Activated CD8-positive, alpha-beta T cell treated with anti-CD3 and anti-CD28 coated beads, Interleukin-2, amount 10 ng/mL, durations not matched to agents 7 days and 5 days (primary cell): ENCODE measurements at places on chromosomes 3 and 15. TPM values are rescaled to one million over a fixed set of nuclear protein-coding genes. Genes with fewer than 3 reads are reported as not detected.

GRCh38 chr3:87260270-87260669 lies 16.1 kb downstream of the POU1F1 start:
- peaks cover 10% of the 10 kb centered on the region for H3K4me1 ChIP-seq
- H3K4me3 ChIP-seq = no peak overlapping the region
- no peaks in the 10 kb centered on the region for H3K36me3 ChIP-seq

DNA sequence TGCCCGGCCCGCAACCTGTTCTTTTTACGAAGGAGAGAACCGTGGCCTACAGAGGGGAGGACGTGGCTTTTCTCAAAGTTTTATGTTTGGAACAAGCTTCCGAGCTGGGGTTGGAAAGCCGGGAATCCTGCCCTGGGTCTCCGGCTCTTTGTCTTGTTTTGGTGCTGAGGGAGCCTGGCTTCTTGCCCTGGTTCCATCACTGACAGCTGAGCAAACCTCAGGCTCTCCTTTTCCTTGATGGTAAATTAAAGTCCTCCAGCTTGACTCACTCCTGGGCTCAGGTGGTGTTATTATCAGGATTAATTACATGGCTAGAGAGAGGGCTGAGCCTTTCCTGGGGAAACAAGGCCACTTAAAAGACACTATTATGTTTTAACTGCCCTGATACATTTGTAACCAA lies 289.5 kb upstream of the RGMA start:
- H3K27ac ChIP-seq = no peak overlapping the region
- H3K36me3 ChIP-seq = no peaks in the 10 kb centered on the region
- H3K27me3 ChIP-seq = peaks cover 2% of the 10 kb centered on the region
- H3K4me3 ChIP-seq = no peak overlapping the region

DNA sequence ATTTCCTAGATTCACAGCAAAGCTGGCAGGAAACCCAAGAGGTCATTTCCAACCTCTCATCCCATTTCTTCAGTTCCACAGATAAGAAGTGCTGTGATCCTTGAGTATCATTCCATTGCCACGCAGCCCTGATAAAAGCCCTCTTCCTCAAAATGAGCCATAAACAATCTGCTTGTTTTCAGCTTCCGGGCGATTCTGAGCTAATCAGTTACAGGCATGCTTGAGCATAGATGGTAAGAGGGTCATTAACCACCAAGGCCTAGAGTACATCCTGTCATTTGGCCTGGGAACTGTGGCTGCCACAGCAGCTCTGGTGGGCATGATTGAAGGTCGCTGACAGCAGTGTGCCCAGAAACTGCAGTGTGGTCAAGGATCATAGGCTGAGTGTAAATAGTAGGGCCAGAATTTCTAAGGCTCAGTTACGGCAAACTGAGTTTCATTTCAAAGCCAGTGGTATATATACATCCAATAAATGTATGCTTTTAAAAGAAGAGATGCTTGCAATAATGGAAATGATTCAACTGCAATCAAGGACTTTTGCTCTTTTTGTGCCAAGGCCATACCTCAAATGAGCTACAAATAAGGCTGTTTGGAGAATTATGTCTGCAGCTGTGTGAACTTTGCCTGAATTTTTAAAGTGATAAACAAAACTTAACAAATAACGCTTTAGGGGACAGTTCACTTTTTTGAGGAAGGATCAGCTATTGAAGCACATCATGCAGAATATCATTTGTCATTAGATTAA lies 47.3 kb downstream of the P3H2 start:
- no peak overlapping the region for H3K4me3 ChIP-seq
- H3K27me3 ChIP-seq = peaks cover 4% of the 10 kb centered on the region
- H3K4me1 ChIP-seq = no peaks in the 10 kb centered on the region
- no peak for DNase-seq
- H3K27ac ChIP-seq = no peak overlapping the region

- peaks cover 4% of the 10 kb centered on the region for H3K4me1 ChIP-seq
- no peaks in the 10 kb centered on the region for H3K27me3 ChIP-seq
- DNase-seq = no peak
- H3K27ac ChIP-seq = no peak overlapping the region
Observed at GRCh38 chr3:29302619-29303018, 21.7 kb downstream of the RBMS3 start.

DNA sequence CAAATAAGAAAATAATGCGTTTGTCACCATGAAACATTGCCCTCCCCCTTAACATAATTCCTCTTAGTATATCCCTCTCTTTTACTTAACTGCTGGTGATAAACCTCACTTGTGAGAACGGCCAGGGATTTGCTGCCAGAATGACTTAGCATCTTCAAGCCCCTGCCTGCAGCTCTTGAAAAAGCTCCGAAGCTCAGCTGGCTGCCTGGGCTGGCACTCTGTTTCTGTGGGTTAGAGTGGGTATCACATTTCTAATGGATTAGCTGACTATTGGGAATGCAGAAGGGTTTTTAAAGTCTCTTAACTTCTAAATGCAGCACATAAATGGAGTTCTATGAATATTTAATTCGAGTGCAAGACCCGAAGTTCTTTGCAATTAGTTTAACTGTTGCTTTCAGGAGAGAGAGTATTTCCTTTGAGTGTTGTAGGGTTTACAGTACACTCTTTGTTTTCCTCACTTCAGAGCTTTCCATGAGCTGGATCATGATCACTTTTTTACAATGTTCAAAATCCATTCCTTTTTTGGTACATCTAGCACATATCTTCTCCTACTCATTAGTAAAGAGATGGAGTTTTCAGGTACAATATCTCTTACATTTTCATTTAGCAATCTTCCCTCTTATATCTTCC lies 124.7 kb upstream of the RBMS3 start:
- no peaks in the 10 kb centered on the region for H3K36me3 ChIP-seq
- H3K27ac ChIP-seq = no peak overlapping the region
- no peak for DNase-seq
- peaks cover 11% of the 10 kb centered on the region for H3K4me1 ChIP-seq
- H3K4me3 ChIP-seq = no peak overlapping the region
- peaks cover 2% of the 10 kb centered on the region for H3K27me3 ChIP-seq

GRCh38 chr3:114445233-114445632 lies 151.4 kb downstream of the TIGIT start:
- no peak overlapping the region for H3K4me3 ChIP-seq
- no peak overlapping the region for H3K27ac ChIP-seq
- H3K4me1 ChIP-seq = no peaks in the 10 kb centered on the region
- H3K27me3 ChIP-seq = peaks cover 2% of the 10 kb centered on the region

SHC4 gene
- 0.65 TPM for total RNA-seq

LNP1 gene
- 1.4 TPM for total RNA-seq
